NCI-H524 treated with DMSO at 0.1 percent for 48 hours (cell line): ENCODE measurements at places on chromosomes 5 and 9.

DNA sequence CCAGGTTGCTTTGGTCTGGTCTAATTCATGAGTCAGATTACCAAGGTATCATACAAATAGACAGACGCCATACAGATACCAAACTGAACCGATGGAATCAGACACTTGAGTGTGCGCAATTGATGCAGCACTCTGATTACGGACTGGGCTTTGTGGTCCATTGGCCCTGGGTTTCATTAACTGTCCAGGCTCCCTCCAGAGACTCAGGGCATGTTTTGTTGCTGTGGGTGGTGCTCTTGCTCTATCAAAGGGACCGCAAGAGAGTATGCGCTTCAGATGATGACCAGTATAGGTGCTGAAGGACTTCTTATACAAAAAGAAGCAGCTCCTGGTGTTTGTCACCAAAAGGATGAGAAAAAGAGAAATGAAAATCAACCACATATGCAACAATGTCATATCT lies 36.9 kb upstream of the ANKRD55 start:
- DNase-seq, result no peak

- DNase-seq, result no peak
Observed at GRCh38 chr9:35797311-35798109, 6.1 kb downstream of the NPR2 start.

DNA sequence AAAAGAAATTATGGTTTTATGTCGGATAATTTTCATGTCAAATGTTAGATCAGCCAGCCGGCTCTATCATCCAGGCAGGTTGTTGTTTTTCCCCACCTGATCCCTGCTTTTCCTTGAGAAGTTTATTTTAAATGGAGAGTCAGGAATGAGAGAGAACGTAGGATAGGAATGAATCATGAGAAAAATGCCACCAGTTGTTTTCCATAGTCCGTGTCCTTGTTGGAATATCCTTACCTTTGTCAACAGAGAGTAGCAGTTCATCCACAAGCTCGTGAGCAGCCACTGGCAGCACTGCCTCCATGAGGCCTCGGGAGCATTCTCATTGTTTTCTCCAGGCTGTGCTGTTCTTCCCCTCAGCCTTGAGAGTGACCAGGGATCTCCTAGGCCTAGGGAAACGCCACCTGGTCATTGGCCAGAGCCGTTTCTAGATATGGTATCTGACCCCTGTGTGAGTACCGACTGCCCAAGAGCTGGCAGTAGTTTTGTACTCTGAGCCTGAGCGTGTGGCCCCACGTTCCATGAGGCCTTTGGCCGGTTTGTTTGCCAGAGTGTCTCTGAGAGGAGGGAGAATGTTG lies 293.3 kb downstream of the FANCC start:
- DNase-seq, result no peak

GRCh38 chr5:97142521-97143254 lies at the start of gene LIX1:
LIX1 (minus strand) TSS chr5:97142611; CDS start chr5:97142576, 35 bp downstream.
- peak; percentile 53 for DNase-seq

GRCh38 chr5:40909264-40909663 lies at the start of gene C7:
C7 (plus strand) TSS chr5:40909497; CDS start chr5:40909611, 114 bp downstream.
- DNase-seq, result no peak

- DNase-seq, result no peak
Observed at GRCh38 chr5:131378721-131379541, 115.1 kb downstream of the CDC42SE2 start.

- no peak for DNase-seq
Observed at GRCh38 chr5:15601853-15602252, 101.9 kb downstream of the FBXL7 start.

DNA sequence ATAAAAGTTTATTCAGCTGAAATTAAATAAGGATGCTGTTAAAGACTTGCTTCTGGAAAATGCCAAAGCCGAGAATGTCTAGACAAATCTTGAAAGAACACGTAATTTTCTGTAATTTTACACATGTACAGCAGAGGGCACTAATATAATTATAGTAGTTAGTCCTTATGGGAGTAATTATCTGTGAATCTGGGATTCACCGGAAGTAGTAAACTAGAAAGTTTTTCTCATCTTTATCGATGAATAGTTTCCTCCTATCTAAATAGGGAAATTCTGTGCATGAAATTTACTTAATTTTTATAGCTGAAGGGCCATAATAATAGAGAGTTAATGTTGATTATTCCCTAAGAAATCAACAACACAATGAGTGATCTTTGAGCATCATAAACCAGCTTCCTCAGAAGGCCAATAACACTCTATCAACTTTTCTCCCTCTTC lies 18.4 kb upstream of the CNTLN start:
- peak; percentile 39 for DNase-seq

DNA sequence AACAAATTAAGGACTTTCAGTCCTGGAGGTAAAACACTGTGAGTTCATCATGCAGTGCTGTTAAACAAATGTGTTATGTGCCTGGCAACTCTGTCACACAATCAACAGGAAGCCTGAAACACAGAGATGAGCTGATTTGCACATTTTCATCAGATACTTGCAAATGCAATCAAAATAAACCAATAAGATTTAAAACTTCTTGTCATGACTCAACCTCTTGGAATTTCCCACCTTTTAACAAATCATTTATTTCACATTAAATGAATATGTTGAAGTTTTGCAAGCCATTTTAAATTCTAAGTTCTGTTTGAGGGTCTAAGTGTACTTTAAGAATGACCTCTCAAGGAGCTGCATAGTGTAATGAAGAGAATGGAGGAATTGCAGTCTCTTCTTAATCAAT lies 64.4 kb downstream of the ANXA1 start:
- DNase-seq, result no peak

GRCh38 chr9:131731237-131731636 lies 8.6 kb downstream of the RAPGEF1 start:
- no peak for DNase-seq

DNA sequence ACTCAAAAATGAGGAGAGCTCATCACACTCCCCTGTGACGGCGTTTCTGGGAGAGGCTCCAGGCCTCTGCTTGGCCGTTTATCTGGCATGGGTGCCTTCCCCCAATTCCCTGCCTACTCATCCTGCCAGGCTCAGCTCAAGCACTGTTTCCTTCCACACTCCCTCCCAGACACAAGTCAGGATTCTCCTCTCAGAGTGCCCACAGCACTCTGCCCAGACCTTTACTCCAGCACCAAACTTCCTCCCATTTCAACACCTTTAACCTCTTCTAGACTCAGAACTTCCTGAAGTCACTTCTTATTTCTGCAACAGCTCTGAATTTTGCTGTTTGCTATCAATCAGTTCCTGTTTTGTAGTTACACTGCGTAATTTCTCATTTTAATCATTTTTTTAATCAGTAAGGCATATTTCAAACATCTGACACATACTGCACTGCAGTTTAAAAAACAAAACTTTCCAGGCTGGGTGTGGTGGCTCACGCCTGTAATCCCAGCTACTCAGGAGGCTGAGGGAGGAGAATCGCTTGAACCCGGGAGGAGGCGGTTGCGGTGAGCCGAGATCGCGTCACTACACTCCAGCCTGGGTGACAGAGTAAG lies 16.0 kb downstream of the TRMO start:
- no peak for DNase-seq

- DNase-seq, result no peak
Observed at GRCh38 chr9:17653947-17654465, 75.1 kb downstream of the SH3GL2 start.

GRCh38 chr9:113989714-113990569 lies 88.2 kb downstream of the AMBP start:
- DNase-seq, result no peak

DNA sequence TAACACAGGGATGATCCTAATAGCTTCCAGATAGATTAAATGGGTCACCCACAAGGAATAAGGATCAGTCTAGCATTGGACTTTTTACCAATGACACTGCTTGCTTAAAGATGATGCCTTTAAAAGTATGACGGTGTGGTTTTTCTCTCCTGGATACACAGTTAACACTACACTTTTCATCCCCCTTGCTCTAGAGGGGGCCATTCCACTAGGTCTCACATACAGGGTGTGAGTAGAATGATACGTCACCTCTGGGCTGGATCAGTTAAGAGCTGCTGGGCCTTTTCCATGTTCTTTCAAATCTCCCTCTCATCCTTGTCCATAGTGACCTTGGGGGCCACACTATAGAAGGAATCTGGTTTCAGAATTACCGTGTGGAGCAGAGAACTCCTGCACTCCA lies 140.6 kb downstream of the FSTL4 start:
- DNase-seq, result no peak

GRCh38 chr5:146466521-146467349 lies 19.6 kb downstream of the TCERG1 start:
- no peak for DNase-seq

GRCh38 chr9:114919611-114920010 lies 10.8 kb downstream of the TNFSF8 start:
- DNase-seq, result no peak

- DNase-seq, result no peak
Observed at GRCh38 chr5:73180566-73180965, 7.6 kb downstream of the TMEM174 start.

- no peak for DNase-seq
Observed at GRCh38 chr5:38853753-38854470, 8.1 kb downstream of the OSMR start.

DNA sequence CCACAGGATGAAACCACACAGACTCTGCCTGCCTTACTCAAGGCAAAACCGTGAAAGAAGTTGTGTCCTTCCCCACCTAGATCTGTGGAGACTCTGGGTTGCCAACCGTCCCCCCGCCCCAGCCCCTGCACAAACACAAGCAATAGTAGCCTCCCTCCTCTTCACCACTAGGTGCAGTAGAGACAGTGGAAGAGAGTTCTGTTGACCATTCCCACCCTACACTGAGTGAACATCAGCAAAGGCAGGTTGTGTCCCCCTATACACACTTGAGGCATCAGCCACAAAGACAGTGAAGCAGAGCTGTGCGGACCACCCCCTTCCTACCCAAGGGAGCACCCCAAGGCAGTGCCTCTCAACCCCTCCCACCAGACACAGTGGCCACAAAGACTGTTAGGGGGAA lies 223.7 kb upstream of the NFIL3 start:
- no peak for DNase-seq

DNA sequence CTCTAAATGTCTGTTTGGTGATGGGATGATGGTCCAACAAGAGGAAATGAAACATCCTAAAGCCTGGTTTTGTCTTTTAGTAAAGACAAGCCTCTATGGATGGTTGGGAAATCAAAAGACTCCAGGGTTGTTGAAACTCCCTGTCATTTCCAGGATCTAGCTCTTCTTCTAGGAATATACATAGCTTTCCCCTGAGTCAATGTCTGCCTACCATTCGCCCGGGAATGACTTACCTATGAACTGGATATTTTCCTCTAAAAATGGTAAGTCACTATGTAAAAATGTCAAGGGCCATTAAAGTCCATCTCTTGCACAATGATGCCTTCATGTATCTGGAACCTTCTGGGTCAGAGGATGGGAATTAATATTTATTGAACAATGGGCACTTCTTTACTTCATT lies 11.1 kb upstream of the KIF12 start:
- DNase-seq, result no peak

- peak; percentile 21 for DNase-seq
Observed at GRCh38 chr5:124806373-124807077, 60.1 kb upstream of the ZNF608 start.

- DNase-seq, result no peak
Observed at GRCh38 chr5:162289489-162289888, 221.9 kb downstream of the GABRG2 start.

- no peak for DNase-seq
Observed at GRCh38 chr9:98908897-98909634, 34.6 kb upstream of the COL15A1 start.

GRCh38 chr9:18195223-18195622 lies 278.7 kb upstream of the ADAMTSL1 start:
- DNase-seq, result no peak

DNA sequence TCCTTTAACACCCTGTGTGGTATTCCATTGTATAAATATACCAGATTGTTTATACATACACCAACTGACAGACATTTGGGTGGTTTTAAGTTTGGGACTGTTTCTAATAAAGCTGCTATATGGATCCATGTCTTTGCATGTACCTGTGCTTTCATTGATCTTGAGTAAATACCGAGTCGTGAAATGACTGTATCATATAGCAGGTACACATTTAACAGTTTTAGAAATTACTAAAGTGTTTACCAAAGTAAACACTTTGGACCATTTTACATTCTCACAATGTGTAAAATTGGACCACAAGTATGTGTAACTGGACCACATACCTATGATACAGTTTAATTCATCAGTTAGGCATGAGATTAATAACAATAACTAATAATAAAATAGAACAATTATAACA lies 175.2 kb downstream of the FBXL17 start:
- no peak for DNase-seq

DNA sequence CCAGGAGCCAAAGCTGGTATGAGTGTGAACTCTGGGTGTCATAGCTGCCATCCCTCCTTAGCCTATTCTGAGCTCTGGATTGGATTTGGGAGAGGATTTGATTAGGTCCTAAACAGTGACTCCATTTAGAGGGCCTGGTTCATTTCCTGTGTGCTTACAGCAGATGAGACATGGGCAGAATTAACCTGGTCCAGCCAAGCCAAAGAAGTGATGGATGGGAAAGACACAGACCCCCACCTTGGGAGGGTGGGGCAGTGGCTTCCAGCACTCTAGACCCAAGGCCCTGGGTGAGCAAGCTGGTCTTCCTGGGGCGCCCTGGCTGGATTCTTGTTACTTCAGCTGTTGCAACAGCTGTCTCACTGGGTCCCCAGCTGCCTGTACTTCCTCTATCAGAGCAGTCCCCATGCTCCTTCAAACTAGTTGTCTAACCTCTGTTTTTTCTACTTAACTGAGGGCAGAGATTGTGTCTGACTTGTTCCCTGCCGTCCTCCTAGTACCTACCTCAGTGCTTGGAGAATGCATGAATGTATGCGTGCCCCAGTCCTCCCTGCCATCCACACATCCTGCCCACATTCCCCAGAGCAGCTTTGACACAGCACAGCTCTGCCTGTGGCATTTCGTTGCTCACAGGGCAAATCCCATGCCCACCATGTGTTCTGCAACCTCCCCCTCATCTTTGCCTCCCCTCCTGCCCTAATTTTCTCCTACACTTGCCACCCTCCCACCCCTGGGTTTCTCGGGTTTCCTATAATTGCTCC lies 115.9 kb downstream of the RGS3 start:
- DNase-seq, result peak; percentile 11

DNA sequence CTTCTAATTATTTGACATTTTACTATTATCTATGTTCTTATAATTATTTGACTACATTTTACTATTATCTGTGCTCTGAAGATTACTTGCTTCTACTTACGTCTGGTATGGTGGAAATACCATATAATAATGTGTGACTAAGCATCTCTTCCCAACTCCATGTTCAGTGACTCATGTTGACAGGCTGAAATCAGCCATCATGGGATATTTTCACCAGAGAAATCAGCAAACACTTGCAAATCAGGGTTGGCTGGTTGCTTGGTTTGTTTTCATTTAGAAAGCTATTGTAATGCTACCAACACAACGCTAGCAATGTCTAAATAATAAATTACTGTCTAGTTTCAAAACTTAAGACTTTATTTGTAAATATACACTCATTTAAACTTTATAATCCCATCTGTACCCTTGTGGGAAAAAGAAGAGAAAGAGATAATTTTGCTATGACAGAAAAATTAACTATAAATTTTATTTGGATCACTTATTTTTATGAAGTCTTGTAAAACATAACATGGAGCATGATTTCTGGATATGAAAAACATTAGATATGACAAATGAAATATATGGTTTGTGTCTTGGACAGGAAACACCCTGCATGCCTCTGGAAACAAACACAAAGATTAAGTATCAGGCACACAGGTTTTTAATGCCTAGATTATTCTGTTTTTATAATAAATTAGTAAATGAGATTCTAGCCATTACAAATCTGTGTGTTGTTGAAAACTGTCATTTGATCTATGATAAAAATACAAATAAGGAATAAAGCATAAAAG lies 337.6 kb downstream of the BNC2 start:
- no peak for DNase-seq

GRCh38 chr9:84781931-84782866 lies 112.7 kb downstream of the NTRK2 start:
- no peak for DNase-seq
